ENCODE measurements at places on chromosomes 1 and 21. TPM values are rescaled to one million over a fixed set of nuclear protein-coding genes. Genes with fewer than 3 reads are reported as not detected.

DNA sequence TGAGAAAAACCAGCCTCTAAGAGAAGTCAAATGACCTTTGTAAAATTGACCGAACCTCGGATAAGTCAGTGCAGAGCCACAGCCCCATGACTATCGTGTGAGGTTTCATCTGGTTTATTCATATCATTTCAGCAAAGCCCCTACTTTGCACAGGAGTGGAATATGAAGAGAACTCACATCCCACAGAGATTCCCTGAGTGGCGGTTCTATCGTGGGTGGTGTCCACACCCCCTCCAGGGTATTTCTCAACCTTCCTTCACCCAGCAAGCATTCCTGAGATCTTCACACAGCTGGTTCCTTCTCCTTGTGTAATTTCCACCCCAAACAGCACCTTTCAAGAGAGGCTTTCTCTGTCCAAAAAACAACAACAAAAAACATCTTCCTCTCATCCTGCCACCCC, 47.5 kb downstream of the EVA1C start:
- no peaks in the 10 kb centered on the region for H3K27me3 ChIP-seq
- peaks cover 24% of the 10 kb centered on the region for H3K36me3 ChIP-seq

DNA sequence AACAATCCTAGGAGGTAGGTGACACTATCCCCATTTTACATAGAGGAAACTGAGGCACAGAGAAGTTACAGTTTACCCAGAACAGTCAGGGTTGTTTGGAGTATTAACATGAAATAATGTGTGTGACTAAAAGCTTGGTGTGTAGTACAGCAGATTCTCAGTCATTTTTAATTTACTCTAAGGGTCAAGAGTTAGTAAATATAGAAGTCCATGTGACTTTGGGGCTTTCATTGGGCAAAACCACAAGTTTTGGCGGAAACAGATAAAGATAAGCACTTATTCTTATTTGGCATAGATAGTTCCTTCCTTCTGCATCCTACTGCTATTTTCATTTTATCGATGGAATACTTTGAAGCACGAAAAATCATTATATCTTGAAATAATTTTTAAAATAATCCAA, 128.5 kb downstream of the DNM3 start:
- no peak overlapping the region for H3K27ac ChIP-seq
- H3K27me3 ChIP-seq: no peaks in the 10 kb centered on the region
- H3K36me3 ChIP-seq: no peaks in the 10 kb centered on the region
- H3K4me1 ChIP-seq: no peaks in the 10 kb centered on the region
- no peak overlapping the region for H3K4me3 ChIP-seq

DNA sequence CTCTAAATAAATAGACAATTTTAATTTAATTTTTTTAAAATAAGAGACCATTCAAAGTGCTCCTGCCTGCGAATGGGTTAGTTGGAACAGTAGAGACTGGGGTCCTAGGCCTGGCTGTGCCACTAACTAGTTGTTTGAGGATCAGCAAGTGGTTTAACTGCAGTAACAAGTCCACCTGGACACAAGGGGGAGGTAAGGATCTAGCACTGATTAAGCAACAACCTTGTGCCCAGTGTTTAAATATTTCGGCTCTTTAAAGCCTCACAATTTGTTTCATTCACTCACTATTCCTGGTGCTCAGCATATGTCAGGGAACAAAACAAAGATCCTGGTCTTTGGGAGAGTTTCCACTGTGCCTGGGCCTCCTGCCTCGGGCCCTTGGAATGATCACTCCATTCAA, 1.6 kb upstream of the AGT start:
- no peaks in the 10 kb centered on the region for H3K27me3 ChIP-seq
- H3K4me3 ChIP-seq: no peak overlapping the region
- H3K4me1 ChIP-seq: peaks cover 20% of the 10 kb centered on the region
- no peak overlapping the region for H3K27ac ChIP-seq
- no peaks in the 10 kb centered on the region for H3K36me3 ChIP-seq
- DNase-seq: no peak

DNA sequence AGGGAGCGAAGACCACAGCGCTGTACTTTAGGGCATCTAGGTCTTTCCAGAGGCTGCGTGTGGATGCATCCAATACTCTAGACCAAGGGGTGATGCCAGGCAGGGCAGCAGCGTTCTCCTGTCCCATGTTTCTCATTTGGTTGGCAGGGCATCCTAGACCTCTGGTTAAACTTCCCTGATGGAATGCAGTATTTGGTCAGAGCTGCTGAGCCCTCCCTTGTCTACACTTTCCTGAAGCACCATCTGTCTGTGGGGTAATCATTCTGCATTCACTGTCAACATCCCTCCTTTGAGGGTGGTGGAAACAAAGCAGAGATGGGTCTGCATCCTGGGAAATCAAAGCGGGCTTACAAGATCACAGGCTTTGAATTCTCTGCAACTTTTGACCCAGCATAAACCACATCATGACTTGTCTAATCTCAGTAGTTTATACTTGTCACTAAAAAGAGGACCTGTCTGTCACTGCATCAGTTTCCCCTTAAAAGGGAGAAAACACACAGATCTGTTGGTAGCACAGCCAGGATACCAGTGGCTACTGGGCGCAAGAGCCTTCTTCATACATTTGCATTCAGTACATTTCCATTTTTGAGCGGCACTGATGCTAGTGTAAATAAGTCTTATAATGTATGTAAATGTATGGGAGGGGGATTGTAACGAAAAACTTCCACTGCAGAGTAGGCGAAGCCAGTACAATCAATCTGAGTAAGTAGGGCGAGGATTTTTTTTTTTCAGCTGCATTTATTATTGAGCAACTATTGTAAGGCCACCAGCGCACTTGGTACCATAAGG, 106.3 kb downstream of the GALNT2 start:
- DNase-seq: no peak
- no peaks in the 10 kb centered on the region for H3K27me3 ChIP-seq
- peaks cover 81% of the 10 kb centered on the region for H3K4me1 ChIP-seq
- H3K4me3 ChIP-seq: no peak overlapping the region
- no peaks in the 10 kb centered on the region for H3K36me3 ChIP-seq
- peak overlapping the region; percentile 77 for H3K27ac ChIP-seq

CD1D gene
- 2.4 TPM for total RNA-seq

FAM167B gene
- 0.78 TPM for total RNA-seq
